ENCODE measurements at places on chromosomes 7 and 10.

GRCh38 chr10:74177140-74177677 is 26.2 kb downstream of the ADK start:
- no peak for DNase-seq

- no peak for DNase-seq
Measured at GRCh38 chr7:127943541-127944521, 87.4 kb downstream of the LRRC4 start.

GRCh38 chr7:25522727-25523126 is 294.4 kb upstream of the NPVF start:
- no peak for DNase-seq

DNA sequence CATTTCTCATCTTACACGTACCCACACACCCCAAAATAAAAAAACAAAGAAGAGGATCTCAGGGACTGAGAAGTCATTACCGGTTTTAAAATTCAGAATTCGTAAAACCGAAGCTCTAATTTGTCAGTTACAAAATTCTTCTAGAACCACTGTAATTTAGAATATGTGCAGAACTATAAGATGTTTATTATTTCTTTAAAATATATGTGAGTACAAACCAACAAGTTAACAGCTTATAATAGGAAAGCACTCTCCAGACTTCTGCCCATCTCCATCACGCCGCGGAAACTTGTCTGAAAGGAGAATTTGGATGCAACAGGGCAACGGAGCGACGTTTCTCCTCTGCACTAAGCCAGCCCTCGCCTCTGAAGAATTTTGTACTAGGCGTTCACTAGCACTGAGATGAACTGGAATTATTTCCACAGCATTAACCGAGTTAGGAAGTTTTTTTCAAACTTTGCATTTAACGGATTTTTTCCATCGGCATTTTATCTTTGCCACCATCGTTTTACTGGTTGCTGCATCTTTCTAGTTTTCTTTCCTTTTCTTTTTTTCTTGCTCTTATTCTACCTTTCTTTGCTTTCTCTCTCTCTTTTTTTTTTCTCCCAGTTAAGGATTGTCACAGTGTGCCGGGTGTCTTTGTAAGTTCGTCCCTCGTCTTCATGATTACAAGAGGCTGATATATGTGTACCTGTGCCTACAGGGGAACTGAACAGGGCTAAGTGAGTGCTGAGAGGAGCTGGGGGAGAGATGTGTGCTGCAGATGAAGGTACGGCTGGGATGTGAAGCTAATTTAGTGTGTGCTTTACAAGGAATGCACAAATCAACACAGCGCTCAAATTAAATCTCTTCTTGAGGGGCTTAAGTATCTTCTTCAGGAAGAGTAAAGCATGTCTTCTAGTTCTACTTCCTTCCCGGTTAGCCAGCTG is 295.9 kb upstream of the NFE2L3 start:
- no peak for DNase-seq

DNA sequence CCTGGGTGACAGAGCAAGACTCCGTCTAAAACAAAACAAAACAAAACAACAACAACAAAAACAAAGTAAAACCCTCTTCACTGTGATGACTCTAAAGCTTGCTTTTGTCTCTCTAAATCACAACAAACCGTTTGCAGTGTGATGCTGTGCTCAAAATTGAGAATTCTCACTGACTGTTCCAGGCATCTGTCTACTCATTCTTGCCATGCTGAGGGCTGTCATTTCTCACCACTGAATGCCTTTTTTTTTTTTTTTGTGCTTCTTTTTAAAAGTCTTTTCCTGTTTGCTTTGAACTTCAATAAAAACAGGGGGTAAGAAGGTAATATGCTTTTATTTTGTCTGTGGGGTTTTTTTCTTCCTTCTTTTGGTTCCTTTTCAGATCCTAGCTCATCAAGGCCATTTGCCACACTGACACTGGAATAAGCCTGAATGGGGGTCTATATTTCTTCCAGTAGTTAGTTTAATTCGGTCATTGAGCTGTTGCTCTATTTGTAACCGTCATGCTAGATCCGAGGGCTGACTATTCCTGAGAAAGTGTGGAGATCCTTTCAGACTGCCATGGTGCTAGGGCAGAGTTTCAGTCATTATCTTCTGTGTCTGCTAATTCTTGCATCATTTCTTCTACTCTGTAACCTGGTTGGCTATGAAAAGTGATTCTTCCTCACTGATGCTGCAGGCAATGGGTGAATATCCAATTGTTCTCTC is 10.6 kb downstream of the FAS start:
- no peak for DNase-seq

All from suprapubic skin (tissue), 4 donors.